ENCODE measurements at places on chromosomes 1 and 21. TPM values are rescaled to one million over a fixed set of nuclear protein-coding genes. Genes with fewer than 3 reads are reported as not detected.

The RHOU gene
- 3.5 TPM for total RNA-seq

The MAN1C1 gene
- total RNA-seq: 13.1 TPM

The CDK18 gene
- 183 TPM for total RNA-seq

The PTGFRN gene
- 167 TPM for total RNA-seq

The RGS1 gene
- total RNA-seq: 5.7 TPM

The KLHDC7A gene
- 0.13 TPM for total RNA-seq

The KIF21B gene
- total RNA-seq: 0.54 TPM

GRCh38 chr1:235945775-235946570 is 79.3 kb upstream of the LYST start:
- DNase-seq: no peak

GRCh38 chr1:239307886-239308285 is 78.5 kb upstream of the CHRM3 start:
- no peak for DNase-seq

GRCh38 chr1:167746988-167747655 is 25.3 kb downstream of the MPZL1 start:
- DNase-seq: no peak

GRCh38 chr1:241622669-241623068 is 17.5 kb downstream of the CHML start:
- DNase-seq: no peak

DNA sequence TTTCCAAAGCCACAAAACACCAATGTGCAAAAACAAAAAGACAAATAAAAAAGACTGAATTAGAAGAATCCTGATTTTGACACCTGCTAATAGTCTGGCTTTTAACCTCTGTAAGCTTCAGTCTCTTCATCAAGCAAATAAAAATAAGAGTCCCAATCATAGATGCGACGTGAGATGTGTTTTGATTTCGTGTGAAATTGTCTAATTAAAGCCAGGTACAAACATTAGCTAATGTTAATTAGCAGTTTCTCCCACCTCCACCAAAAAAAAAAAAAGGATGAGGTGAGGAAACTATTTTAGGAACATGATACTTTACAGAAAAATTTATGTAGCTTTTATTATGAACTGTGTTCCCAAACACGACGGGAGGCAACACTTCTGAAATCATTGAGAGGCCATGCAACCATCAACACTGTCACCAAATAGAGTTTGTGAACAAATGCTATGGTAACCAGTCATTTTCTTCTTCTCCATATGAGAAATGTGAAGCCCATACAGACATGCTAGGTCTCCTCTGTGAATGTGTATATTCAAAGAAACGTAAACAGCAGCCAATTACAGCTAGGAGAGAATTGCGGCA is 6.7 kb upstream of the EVI5 start:
- no peak for DNase-seq

DNA sequence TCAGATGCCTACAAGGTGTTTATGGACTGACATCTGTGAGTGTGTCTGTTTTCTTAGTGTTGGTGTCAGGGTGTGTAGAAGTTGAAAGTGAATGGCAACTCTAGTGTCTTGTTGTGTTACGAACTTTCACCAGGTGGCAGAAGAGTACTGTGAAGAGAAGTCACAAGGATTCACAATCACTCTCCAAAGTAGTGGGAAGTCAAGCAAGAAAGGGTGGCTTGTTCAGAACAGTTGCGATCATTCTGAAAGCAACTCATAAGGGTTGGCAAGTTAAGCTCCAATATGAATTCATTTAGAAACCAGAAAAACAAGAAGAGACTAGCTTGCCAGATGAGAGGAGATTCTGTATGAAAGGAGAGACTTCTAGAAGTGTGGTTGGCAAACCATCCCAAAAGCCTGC is 86.1 kb downstream of the FASLG start:
- peak; percentile 33 for DNase-seq

GRCh38 chr21:42406201-42406621 is 2.5 kb downstream of the UBASH3A start:
- no peak for DNase-seq

GRCh38 chr1:167676205-167676915 is 45.4 kb upstream of the MPZL1 start:
- no peak for DNase-seq

GRCh38 chr1:68149907-68150306 is 82.4 kb downstream of the WLS start:
- DNase-seq: no peak

GRCh38 chr1:203754455-203754864 is 10.5 kb upstream of the LAX1 start:
- DNase-seq: no peak

DNA sequence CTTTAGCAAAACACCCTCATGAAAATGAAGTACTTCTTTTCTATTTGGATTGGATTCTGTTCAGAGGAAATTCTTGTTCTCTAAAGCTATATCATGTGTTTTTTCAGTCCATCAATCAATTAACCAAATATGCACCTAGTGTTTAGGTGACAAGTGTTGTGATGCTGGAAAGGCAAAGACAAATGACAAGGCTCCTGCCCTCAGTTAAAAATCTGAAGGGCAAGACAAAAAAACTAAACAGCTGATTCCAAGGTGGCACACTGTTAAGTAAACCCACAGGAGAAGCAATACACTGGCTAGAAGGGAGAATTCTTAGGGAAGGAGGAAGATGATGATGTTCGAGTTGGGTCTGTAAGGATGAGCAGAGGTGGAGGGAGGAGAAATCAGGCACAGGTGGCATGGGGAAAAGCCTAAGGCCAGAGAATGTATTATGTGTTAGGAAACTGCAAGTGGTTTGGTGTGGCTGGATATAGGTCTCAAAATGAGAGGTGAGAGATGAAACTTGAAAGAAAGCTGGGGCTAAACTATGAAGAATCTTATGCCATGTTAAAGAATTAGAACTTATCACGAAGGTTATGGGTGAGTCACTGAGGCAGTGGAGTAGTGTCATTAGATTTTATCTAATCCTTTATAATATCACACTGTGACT is 51.8 kb upstream of the GFI1 start:
- no peak for DNase-seq

- DNase-seq: no peak
These were observed 167.6 kb downstream of the PCBP3 start for GRCh38 chr21:45811136-45811535.

- no peak for DNase-seq
These were observed 180.4 kb upstream of the KLHDC7A start for GRCh38 chr1:18300376-18300775.

GRCh38 chr1:9180111-9180819 is 51.4 kb upstream of the GPR157 start:
- DNase-seq: no peak

GRCh38 chr21:42423685-42424084 is 20.0 kb downstream of the UBASH3A start:
- DNase-seq: no peak

DNA sequence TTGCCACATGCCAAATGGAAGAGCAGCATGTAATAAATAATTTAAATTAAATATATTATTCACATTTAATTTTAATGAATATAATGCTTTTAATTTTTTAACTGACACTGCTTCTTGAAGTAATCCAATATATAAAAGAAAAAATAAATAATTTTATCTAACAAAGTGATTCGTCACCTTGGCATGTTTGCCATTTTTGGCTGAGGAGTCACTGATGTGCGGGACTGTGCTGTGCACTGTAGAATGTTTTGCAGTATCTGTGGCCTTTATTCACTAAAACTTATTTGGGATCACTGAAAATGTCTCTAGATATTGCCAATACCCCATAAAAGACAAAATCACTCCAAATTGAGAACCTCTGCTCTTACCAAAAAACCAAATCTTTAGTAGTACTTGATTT is 807.8 kb downstream of the BRINP3 start:
- no peak for DNase-seq

GRCh38 chr21:41611966-41612606 is 104.1 kb upstream of the TMPRSS2 start:
- DNase-seq: no peak

DNA sequence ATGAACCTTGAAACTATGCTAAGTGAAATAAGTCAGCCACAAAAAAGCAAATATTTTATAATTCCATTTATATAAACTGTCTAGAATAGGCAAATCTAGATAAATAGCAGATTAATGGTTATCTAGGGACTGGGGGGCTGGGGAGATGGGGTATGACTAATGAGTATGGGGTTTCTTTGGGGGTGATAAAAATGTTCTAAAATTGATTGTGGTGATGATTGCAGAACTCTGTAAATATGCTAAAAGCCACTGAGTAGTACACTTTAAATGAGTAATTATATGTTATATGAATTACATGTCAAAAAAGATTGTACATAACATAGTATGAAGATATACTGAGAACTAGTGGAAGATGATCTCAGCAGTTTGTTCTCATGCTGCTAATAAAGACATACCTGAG is 675.0 kb downstream of the KIF26B start:
- no peak for DNase-seq

GRCh38 chr1:245933431-245934045 is 573.5 kb downstream of the SMYD3 start:
- no peak for DNase-seq

DNA sequence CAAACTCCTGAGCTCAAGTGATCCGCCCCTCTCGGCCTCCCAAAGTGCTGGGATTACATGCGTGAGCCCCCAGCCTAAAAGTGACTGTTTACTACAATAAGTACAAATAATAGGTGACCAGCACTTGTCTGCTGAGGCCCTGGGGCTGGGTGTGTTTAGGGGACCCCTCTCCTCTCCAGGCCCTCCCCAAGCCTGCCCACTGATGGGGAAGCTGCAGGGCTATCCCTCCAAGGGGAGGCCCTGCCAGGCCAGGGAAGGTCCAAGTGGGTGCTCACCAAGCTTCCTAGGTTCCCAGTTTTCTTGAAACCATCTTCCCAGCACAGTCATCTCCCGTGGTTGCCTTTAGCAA is 60.7 kb downstream of the H3-3A start:
- no peak for DNase-seq

DNA sequence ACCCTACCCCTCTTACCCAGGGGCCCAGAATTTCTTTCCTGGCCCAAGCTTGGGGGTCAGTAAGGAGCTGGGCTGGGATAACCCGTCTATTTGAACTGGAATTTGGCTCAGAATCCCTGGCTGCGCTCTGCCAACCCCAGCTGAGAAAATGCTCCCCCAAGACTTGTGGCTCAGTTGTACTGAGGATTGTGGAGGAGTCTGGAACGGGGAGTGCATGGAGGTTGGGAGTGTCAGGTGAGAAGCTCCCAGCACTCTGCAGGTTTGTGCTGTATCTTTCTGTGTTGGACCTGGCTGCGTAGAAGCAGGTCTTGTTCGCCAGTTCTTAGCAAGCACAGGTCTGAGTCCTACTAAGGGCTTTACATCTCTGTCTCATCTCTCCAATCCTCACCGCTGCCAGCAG is 1.6 kb downstream of the TCEA3 start:
- DNase-seq: no peak

DNA sequence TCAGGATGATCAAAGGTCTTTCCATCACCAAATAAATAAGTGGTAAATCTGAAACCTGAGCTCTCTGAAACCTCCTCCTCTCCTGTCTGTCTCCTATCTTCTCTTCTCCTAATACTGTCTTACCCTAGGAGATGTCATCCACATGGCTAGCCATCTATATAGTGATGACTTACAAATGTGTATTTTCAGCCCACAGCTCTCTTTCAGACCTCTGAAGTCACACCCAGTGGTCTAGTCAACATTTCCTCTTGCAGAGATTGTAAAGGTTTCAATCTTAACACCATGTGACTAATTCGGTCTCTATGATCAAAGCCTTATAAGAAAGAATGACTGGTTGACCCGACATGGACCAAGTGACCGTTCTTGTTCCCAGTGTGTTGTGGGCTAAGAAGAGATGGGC is 63.1 kb upstream of the DPT start:
- no peak for DNase-seq

GRCh38 chr1:186897008-186897407 is 68.3 kb downstream of the PLA2G4A start:
- DNase-seq: no peak

All from heart right ventricle (tissue), 16 donors.